Nephron progenitor cell (in vitro differentiated cells): ENCODE measurements at places on chromosomes 1 and 21.

DNA sequence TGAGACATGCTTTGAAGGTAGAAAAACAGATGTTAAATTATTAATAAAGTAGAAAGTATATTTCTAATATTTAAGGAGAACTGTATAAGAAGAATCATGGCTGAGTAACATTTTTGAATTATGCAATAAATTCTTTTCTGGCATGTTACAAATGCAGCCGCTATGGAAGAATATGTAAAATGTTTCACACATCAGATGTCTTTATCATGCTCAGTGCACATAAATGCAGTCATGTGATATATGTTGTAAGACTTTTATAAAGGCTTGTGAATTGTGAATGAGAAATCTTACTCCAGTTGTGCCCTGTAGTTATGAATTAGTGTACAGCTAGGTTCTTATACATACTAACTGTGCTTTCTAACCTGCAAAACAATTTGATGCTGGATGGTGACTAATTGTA, 53.5 kb downstream of the LRRC8B start:
- DNase-seq, result no peak
- H3K4me3 ChIP-seq, result no peak overlapping the region
- H3K27ac ChIP-seq, result no peak overlapping the region
- no peaks in the 10 kb centered on the region for H3K27me3 ChIP-seq
- no peaks in the 10 kb centered on the region for H3K4me1 ChIP-seq

DNA sequence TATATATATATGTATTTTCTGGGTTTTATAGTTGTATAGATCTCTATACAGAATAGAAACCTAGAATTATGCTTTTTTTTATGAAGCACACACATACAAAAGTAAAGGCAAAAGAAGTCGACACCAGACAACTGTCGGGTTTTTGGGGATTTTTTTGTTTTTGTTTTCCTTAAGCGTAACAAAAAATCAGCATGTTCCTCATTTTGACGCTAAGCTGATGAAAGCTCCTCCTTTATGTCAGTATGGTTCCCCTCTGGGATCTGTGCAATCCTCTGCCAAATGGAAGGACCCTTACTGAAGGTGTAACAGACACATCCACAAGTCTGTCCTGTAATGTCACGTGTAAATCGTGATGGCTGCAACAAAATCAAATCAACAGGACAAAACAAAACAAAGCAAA, 226.2 kb downstream of the RHOU start:
- DNase-seq, result no peak
- H3K27me3 ChIP-seq, result peaks cover 9% of the 10 kb centered on the region
- H3K27ac ChIP-seq, result no peak overlapping the region
- no peak overlapping the region for H3K4me3 ChIP-seq
- peaks cover 43% of the 10 kb centered on the region for H3K4me1 ChIP-seq

DNA sequence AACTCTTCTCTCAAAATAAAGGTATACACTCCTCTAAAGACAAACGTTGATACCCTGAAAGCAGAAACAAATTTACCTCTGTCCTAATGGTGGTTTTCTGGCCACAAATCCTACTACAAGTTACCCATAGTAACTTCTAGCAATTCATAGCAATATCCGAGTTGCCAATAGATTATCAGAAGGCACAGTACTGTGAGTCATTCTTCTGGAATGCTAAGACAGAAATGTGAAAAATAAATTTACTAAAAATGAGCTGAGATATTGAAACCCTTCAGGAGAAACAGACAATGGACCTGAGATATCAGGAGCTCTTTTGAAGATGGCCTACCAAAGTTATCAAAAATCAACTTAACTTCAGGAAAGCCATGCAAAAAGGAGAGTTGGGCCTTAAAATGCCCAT, 715.0 kb upstream of the ADAMTS5 start:
- no peak overlapping the region for H3K4me3 ChIP-seq
- no peak overlapping the region for H3K27ac ChIP-seq
- no peaks in the 10 kb centered on the region for H3K36me3 ChIP-seq
- no peaks in the 10 kb centered on the region for H3K4me1 ChIP-seq
- DNase-seq, result no peak

GRCh38 chr21:15667819-15668218, 62.0 kb upstream of the USP25 start:
- no peaks in the 10 kb centered on the region for H3K4me1 ChIP-seq
- no peak for DNase-seq
- H3K27me3 ChIP-seq, result peaks cover 7% of the 10 kb centered on the region
- no peaks in the 10 kb centered on the region for H3K36me3 ChIP-seq
- H3K27ac ChIP-seq, result no peak overlapping the region

GRCh38 chr1:34478515-34479076, 276.3 kb upstream of the GJB5 start:
- peaks cover 49% of the 10 kb centered on the region for H3K27me3 ChIP-seq
- no peak for DNase-seq
- no peak overlapping the region for H3K27ac ChIP-seq
